ENCODE measurements at places on chromosomes 12 and 14.
A peak's percentile ranks its signal among the peaks of the same experiment; 100 is the strongest.

DNA sequence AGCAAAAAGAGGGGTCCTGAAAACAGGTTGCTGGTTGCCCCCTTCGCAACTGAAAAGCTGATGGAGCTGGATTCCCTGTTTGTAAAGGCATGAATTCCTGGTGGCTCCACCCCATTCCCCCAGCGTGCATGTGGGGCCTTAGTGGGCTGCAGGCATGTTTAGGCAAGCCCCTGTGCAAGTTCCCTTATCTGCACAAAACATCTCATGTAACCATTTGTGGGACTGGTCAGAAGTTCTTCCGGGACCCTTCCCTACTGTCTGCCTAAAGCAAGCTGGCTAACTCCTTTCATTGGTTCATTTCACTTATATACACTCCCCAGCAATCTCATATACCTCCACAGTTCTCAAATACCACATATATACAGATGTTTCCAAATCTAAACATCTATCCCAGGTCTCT is 24.0 kb upstream of the HIGD1C start:
- no peak for DNase-seq

- DNase-seq, result no peak
Observed at GRCh38 chr14:59454139-59454538, 11.0 kb downstream of the GPR135 start.

GRCh38 chr12:70365398-70365647 is 767 bp upstream of the KCNMB4 start:
- no peak for DNase-seq

- DNase-seq, result no peak
Observed at GRCh38 chr12:24483732-24484131, 465.2 kb downstream of the BCAT1 start.

DNA sequence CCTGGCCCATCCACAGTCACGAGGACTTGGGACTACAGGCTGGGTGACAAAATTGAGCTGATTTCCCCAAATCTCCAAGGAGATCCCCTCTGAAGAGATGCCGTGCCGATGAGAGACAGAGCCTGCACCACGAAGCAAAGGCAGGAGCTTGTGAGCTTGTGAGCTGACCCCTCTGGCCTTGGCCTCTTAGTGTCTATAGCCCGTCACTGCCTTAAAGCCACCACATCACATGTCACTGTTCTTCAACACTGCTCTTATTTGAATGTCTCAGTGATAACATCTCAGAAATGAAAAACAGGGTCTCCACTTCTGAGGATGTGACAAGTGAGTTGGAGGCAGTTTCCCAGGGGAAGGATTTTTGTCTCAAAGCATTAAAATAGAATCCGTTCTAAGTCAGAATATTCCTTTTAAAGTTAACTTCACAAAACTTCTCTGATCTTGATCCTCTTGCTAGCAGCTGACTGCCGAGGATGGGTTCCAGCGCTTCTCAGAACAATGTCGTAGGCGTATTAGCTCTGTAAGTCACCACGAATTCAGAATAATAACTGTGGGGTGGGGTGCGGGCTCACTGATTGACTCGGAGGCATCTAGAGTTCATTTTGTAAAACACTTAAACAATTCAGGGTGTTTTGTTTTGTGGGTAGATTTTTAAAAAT is 37.5 kb downstream of the CHST11 start:
- DNase-seq, result no peak

DNA sequence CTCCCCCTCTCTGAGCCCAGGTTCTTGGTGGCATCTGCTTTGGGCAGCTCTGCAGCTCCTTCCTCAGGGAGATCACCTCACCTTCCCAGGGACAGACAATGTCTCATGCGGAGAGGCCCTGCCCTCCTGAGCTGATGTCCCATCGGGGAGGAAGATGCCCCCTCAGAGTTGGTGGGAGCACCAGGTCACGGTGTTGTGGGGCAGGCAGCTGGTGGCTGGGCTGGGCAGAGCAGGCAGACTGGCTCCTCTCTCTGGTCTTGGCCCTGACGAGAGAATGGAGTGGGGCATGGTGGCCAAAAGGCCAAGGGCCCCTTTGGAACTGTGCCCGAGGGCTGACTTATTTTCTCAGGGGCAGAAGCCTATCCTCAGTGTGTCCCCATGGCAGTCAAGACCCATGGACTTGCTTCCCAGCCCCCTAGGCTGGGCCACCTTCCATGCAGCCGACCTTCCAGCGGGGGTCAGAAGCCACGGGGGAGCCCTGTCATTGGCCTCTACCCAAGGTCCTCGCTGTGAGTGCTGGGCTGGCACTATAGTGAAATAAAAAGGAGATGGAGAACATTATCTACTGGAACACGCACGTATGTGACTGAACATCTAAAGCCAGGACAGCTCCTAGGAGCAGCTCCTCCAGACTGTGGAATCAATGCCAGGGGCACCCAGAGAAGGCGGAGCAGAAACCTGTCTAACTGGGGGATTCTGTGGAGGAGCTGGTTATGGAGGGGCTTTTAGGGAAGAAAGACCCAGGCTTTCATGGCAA is 21.9 kb downstream of the PPP2R5C start:
- no peak for DNase-seq

- no peak for DNase-seq
Observed at GRCh38 chr14:102980409-102980810, 57.9 kb downstream of the AMN start.

GRCh38 chr12:114529966-114530365 is 124.0 kb upstream of the TBX5 start:
- no peak for DNase-seq

GRCh38 chr12:51047655-51048540 is at the start of gene LETMD1:
LETMD1 (plus strand) TSS chr12:51048327; CDS start chr12:51048357, 30 bp downstream.
- DNase-seq, result peak; percentile 99

- DNase-seq, result no peak
Observed at GRCh38 chr12:64083285-64084210, 138.5 kb downstream of the KICS2 start.

- no peak for DNase-seq
Observed at GRCh38 chr12:50803230-50803875, 39.4 kb upstream of the TMPRSS12 start.

- peak; percentile 94 for DNase-seq
Observed at GRCh38 chr14:20455355-20456300, 602 bp downstream of the APEX1 start.

- no peak for DNase-seq
Observed at GRCh38 chr12:28027328-28027727, 54.8 kb upstream of the PTHLH start.

- no peak for DNase-seq
Observed at GRCh38 chr12:56723889-56724700, 1.0 kb downstream of the NACA start.
